Posterior cingulate gyrus (tissue), 11 donors: ENCODE measurements at places on chromosomes 5 and 9.

DNA sequence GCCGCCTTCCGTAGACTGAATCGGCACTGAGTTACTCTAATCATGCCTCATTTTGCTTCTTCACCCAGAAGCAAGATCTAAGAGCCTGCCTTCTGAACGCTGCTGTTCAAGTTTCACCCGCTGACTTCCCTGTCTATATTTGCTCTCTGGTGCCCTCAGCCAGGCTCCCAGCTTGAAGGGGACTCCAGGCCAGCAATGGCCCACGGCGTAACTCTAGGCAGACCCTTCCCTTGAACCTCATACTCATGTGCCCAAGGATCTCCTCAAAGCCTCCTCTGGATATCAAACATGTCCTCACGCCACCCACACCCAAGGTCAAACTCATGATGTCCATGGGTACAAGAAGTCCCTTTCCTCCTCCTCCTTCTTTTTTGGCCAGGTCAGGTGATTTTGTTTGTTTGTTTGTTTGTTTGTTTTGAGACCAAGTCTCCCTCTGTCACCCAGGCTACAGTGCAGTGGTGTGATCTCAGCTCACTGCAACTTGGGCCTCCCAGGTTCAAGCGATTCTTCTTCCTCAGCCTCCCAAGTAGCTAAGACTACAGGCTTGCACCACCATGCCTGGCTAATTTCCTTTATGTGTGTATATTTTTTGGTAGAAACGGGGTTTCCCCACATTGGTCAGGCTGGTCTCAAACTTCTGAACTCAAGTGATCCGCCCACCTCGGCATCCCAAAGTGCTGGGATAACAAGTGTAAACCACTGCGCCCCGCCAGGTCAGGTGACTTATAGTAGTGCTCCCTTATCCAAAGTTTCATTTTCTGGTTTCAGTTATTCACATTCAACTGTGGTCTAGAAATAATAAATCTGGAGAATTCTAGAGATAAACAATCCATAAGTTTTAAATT lies 239.0 kb downstream of the SYK start:
- DNase-seq = no peak

DNA sequence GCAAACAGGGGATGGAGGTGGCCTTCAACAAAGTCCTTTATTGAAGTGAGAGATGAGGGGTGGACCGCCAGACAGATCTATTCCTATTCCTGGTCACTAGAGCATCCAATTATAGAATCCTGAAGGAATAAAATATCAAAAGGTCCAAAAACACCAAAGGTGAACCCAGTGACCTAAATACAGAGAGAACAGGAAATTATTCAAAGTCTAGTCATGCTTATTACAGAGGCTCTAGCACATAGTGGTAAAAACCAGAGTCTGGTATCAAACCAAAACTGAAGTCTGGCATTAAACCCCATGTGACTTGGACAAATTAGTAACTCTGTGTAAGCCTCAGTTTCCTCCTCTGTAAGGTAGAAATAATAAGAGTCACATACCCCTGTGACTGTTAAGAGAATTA lies 100.5 kb upstream of the SNX2 start:
- DNase-seq = no peak

- DNase-seq = no peak
These were observed 72.3 kb downstream of the HCN1 start for GRCh38 chr5:45623832-45624231.

GRCh38 chr5:52743970-52744369 lies 43.7 kb upstream of the ITGA1 start:
- DNase-seq = no peak

DNA sequence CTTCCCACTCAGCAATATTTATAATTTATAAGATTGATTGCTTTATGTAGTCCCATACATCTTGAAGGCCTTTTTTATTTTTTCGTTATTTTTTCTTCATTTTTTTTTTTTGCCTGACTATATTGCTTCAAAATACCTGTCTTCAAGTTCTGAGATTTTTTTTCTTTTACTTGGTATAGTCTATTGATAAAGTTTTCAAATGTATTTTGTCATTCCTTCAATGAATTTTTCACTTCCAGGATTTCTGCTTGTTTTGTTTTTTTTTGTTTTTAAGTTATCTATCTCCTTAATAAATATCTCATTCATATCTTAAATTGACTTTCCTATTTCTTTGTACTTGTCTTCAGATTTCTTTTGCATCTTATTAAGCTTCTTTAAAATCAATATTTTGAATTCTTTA lies 905.6 kb upstream of the CDH6 start:
- no peak for DNase-seq

DNA sequence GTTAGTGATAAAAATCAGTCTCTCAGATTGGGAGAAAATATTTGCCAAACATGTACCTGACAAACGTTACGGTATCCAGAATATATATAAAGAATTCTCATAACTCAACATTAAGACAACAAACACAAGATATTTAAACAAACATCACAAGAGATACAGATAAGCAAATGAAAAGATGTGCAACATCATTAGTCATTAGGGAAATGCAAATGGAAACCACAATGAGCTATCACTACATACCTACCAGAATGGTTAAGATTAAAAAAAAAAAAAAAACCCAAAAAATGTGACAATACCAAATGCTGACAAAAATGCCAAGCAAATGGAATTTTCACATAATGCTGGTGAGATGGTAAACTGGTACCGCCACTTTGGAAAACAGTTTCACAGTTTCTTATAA lies 15.4 kb downstream of the CERT1 start:
- DNase-seq = no peak

DNA sequence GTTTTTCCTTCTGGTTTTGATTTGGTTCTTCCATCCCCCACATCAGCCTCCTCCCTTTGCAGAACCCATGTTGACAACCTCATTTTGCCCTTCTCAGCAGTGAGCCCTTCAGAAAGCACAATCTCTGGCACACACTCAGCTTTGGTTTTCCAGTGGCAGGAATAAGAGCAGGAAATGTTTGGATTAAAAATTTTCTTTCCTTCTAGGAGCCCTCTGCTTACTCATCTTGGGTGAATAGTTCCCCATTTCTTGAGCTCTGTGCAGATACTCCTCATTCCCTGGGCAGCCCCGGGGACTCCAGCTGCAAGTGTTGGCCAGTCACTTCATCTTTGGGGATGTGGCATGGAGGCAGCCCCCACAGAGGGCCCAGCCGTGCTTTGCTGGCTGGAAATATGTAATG lies 170.5 kb downstream of the NR3C1 start:
- no peak for DNase-seq
